Endodermal cell (in vitro differentiated cells): ENCODE measurements at places on chromosomes 7 and 10. TPM values are rescaled to one million over a fixed set of nuclear protein-coding genes. Genes with fewer than 3 reads are reported as not detected.

DNA sequence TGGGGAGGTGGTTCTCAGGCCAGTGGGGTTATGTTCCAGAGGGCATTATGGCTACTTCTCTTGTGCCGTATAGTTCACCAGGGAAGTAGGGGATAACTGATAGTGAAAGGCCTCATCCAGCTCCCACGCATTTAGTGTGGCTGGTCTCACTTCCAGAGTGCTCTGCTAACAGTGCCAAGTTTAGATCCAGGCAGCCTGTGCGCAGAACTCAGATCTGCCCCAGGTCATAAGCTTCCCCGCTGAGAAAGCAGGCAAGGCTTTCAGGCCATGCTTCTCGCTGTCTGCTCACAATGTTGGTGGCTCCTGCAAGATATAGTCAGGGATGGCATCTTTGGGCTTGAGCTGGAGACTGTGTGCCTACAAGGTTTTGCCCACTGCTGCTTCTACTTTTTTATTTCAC lies 11.3 kb downstream of the AGK start:
- DNase-seq, result no peak

- peak; percentile 77 for DNase-seq
Measured at GRCh38 chr10:29204070-29204800, 84.6 kb upstream of the LYZL1 start.

DNA sequence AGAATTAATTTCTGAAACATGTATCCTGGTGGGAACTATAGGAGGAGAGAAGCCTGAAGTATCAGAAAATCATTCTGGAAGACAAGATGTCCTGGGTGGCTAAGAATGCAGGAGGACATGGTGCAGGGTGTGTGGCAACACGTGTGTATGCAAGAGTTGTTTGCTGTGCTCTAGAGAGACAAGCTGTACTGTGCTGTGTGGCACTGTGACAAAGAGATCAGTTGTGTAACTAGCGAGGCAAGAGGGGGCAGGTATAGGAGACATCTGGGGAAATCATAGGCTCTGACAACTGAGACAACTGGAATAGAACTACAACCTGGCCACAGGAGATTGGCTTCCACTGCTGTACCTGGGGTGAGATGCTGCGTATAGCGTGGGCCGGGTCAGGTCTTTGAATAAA lies 9.3 kb downstream of the ITGA8 start:
- DNase-seq, result no peak

- DNase-seq, result no peak
Measured at GRCh38 chr10:61669161-61669725, 6.5 kb downstream of the CABCOCO1 start.

DNA sequence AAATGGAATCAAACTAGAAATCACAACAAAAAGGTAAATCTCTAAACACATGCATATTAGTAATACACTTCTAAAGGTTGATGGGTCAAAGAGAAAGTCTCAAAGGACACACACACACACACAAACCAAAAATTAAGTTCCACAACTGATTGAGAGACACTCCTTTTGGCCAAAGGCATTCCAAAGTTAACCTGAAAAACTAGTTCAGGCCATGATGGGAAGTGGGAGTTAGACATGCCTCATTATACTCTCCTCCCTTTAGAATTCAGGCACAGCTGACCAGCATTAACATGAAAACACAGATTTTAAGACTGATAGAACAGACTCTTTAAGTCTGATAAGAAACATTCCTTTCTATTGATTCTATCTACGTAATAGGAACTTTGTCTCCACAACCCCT lies 332.4 kb upstream of the IGFBP3 start:
- DNase-seq, result no peak

SLC13A4 gene
- total RNA-seq, result 1.7 to 3.2 TPM (median 2.3 TPM) in 3 replicates

SHTN1 gene
- total RNA-seq, result 39.4 and 40.5 TPM in 2 replicates

UCMA gene
- total RNA-seq, result not detected in 2 replicates

- DNase-seq, result no peak
Measured at GRCh38 chr10:97736403-97736901, 476 bp upstream of the ZFYVE27 start.

GRCh38 chr7:18995811-18996426 lies 121.5 kb downstream of the TWIST1 start:
- no peak for DNase-seq

DNA sequence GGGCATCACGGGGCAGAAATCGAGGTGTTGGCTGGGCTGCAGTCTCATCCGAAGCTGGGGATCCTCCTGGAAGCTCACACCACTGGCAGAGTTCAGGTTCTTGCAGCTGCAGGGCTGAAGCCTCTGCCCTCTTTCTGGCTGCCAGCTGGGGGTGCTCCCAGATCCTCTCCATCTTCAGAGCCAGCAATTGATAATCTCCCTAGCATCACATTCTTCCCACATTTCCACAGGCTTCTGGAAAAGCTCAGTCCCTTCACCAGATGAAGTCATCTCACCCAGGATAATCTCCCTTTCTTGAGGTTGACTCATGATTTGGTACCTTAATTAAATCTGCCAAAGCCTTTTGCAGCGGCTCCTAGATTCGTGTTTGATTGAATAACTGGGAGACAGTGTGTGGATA lies 55.2 kb downstream of the NRP1 start:
- no peak for DNase-seq

WEE2 gene
- not detected in 3 replicates for total RNA-seq

DNA sequence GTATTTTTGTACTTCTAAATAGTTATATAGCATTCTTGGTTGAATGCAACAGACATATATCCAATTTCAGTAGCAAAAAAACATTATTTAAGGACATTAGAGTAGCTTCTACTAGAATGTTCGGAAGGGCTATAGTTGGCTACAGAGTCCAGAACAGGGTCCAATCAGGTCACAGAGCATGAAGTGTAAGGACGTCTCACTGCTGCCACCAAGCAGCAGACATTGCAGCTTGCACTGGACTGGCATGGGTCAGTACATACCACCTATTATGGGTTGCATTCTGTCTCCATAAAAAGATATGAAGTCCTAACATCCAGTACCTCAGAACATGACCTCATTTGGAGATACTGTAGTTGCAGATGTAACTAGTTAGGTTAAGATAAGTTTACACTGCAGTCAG lies 87.3 kb downstream of the LHFPL3 start:
- DNase-seq, result no peak

LIPK gene
- not detected in 2 replicates for total RNA-seq

GRCh38 chr7:156309016-156309620 lies 331.5 kb upstream of the RNF32 start:
- no peak for DNase-seq

PTPRN2 gene
- total RNA-seq, result 0.55 to 0.77 TPM (median 0.69 TPM) in 3 replicates

RSPH10B gene
- total RNA-seq, result 0.68 and 0.73 TPM in 2 replicates

DNA sequence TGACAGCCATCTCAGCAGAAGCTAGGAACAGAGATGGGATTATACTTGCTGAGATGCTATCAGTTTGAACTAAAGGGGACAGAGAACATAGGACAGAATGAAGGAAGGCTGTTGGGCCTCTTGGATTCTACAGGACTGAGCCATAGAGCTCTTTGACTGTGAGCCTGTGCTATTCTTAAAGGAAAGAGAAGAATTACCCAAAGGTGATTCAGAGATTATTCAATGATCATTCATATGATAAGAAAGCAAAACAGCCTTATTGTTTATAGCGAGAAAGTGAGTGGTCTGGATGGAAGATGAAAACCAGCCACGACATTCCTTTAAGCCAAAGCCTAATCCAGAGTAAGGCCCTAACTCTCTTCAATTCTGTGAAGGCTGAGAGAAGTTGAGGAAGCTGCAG lies 69.7 kb upstream of the NEUROD6 start:
- DNase-seq, result no peak

HHEX gene
- total RNA-seq, result 106 to 120 TPM (median 113 TPM) in 3 replicates

HERC4 gene
- total RNA-seq, result 44.9 and 53.8 TPM in 2 replicates

MASTL gene
- 29.0 and 30.3 TPM in 2 replicates for total RNA-seq

GRCh38 chr7:8435095-8435494 lies 1.7 kb downstream of the NXPH1 start:
- peak; percentile 65 for DNase-seq

DNA sequence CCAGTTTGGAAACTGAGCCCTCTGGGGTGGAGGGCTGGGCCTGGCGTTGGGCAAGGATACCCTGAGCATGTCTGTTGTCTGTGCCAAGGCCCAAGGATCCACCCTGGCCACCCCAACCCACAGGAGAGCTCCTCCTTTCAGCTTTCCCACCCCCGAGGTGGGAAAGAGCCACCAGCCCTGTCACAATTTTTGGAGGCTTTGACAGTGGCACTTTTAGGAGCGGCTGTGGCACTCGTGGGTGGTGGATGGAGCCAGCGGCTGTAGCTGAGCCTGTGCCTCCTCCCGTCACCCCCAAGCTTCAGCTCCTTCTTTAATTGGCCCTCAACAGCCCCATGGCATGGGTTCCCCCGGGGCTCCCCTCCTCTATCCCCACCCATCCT lies 18.2 kb upstream of the ZNF862 start:
- no peak for DNase-seq

DNA sequence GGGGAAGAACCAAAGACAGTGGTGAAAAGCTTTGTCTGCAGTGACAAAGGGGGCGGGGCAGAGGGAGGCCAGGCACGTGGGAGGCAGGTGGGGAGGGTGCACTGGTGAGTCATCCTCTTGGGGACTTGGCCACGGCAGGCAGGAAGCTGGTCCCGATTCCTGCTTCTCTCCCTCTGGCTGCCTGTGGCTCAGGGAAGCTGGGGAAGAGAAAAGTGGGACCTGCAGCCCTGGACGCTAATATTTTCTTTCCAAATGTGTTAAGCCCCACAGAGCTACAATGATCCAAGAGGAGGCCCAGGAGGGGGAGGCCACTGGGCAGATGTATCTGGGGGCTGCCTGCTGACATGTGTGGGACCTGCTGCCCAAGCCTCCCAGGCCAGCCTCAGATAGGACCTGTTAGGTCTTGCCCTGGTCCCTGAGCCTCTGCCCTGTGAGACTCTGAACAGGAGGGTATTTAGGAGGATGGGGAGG lies 231.8 kb downstream of the KCNMA1 start:
- peak; percentile 97 for DNase-seq

ZNF117 gene
- total RNA-seq, result 33.7 to 41.6 TPM (median 40.6 TPM) in 3 replicates

DNA sequence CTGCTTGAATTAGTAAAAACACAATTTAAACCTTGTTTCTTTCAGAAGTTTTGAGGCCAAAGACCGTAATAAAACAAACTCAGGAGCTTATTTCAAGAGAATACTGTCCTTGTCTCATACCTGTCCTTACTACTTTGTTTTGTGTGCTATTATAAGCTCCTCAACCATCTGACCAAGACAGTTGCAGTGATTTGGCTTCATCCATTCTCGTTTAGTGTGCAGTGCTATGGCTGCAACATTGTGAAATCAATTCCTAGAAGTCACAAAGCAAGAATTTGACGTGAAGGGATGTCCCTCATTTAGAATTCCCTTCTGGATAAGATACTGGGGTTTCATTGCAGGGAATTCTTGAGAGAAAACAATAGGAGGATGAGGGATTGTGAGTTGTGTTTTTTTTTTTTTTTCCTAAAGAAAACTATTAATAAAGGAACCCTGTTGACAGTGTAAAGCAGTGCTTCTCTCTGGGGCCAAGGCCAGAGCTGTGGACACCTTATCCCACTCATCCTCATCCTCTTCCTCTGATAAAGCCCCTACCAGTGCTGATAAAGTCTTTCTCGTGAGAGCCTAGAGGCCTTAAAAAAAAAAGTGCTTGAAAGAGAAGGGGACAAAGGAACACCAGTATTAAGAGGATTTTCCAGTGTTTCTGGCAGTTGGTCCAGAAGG lies at the start of gene OIT3:
TSS of gene OIT3 (plus strand) at position 604 of the 663 bp plus-strand sequence. CDS start 60 bp downstream, outside the sequence.
- no peak for DNase-seq

GRCh38 chr10:124693396-124693795 lies 50.8 kb downstream of the FAM53B start:
- no peak for DNase-seq

GRCh38 chr7:74379938-74380337 lies 73.8 kb upstream of the GTF2IRD1 start:
- no peak for DNase-seq

UNCX gene
- not detected in 3 replicates for total RNA-seq

- no peak for DNase-seq
Measured at GRCh38 chr10:5551531-5552375, 27.0 kb downstream of the CALML3 start.

SLC16A12 gene
- total RNA-seq, result 2.3 and 2.4 TPM in 2 replicates

- no peak for DNase-seq
Measured at GRCh38 chr10:61635932-61636331, 26.8 kb upstream of the CABCOCO1 start.

- DNase-seq, result no peak
Measured at GRCh38 chr7:43648473-43649406, 65.8 kb downstream of the STK17A start.

GRK5 gene
- total RNA-seq, result 3.2 to 11.9 TPM (median 11.4 TPM) in 3 replicates

GRCh38 chr10:75512203-75512933 lies 80.9 kb downstream of the LRMDA start:
- peak; percentile 72 for DNase-seq

IDI2 gene
- not detected in 2 replicates for total RNA-seq

GRCh38 chr7:121761399-121761798 lies 111.6 kb upstream of the PTPRZ1 start:
- DNase-seq, result no peak

GRCh38 chr7:50537417-50537816 lies 27.8 kb downstream of the DDC start:
- no peak for DNase-seq
